Activated naive CD8-positive, alpha-beta T cell treated with anti-CD3 and anti-CD28 coated beads for 36 hours (primary cell): ENCODE measurements at places on chromosomes 4 and X. TPM values are rescaled to one million over a fixed set of nuclear protein-coding genes. Genes with fewer than 3 reads are reported as not detected.

GRCh38 chr4:76803522-76803921, 94.4 kb downstream of the SOWAHB start:
- no peak for DNase-seq

- DNase-seq, result no peak
Measured at GRCh38 chr4:54872261-54872660, 214.5 kb downstream of the KIT start.

DNA sequence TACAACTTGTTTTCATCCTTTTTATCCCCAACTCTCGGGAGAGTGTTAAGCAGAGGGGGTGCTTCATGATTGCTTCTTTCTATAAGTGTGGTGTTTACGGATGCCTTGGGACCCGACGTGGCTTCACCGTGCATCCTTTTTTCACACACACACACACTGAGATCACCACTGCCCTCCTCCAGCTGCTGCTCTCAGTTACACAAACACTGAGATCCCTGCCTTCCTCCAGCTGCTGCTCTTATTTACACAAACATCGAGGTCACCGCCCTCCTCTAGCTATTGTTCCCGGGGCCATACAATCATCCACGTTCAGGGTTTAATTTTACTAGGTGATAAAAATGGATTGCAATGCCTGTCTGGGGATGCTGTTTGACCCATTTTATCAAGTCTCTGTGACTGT, 155.4 kb upstream of the FAM9B start:
- DNase-seq, result no peak

- no peak for DNase-seq
Measured at GRCh38 chr4:15793506-15794363, 15.6 kb downstream of the CD38 start.

GRCh38 chrX:113384628-113385027, 544.0 kb upstream of the AMOT start:
- no peak for DNase-seq

DNA sequence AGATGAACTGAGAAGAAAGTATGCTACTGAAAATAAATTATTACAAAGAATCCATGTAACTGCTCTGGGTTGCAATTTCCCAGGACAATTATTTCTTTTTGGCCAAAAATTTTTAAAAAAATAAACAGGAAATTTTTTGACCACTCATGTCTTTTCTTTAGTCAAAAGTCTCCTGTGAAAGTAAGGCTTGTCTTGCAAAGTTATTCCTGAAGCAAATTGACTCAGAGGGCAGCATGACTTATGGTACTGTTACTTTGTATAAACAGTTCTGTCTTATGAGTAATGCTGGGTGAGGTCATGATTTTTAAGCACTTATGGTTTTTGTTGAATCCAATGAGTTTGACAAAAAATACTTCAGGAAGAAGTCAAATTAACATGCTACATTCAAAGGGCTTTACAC, 292.8 kb upstream of the ARSJ start:
- no peak for DNase-seq

DNA sequence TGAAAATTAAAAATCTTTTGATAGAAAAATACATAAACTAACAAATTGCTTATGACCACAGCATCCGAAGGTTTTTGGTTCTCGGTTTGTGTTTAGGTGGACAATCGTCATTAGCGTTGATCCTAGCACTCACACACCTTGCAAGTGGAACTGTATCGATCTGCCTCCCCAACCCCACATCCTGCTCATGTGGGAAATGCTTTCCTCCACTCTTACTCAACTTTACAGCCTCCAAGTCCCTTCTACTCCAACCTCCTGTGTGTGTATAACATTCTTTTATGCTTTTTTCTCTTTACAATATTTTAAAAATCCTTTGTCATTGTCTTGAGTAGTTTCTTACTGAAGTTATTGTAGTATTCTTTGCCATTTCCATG, 15.6 kb upstream of the TMEM131L start:
- DNase-seq, result no peak

- DNase-seq, result no peak
Measured at GRCh38 chr4:80515496-80515895, 180.0 kb downstream of the CFAP299 start.

GRCh38 chr4:108155373-108155772, 13.4 kb downstream of the LEF1 start:
- DNase-seq, result peak; percentile 43

GRCh38 chr4:183374950-183375555, 52.8 kb upstream of the CLDN24 start:
- DNase-seq, result no peak

DNA sequence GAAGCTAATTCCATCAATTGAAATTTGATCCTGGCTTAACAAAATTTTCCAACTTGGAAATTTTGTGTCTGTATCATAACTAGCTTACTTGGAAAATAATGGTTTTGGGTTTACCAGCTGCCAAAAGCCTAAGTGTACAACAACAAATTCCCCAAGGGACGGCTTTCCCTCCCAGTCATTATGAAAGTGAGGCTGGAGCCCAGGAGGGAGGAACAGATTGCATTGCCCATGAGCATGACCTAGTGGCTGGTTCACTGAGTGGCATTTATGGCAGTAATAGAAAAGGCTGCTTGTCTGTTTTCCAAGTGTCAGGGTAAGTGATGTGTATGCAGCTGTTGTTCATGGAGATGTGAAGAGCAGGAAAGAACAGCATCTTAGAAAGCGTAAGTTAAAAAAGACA, 70.8 kb upstream of the HHIP start:
- no peak for DNase-seq

DNA sequence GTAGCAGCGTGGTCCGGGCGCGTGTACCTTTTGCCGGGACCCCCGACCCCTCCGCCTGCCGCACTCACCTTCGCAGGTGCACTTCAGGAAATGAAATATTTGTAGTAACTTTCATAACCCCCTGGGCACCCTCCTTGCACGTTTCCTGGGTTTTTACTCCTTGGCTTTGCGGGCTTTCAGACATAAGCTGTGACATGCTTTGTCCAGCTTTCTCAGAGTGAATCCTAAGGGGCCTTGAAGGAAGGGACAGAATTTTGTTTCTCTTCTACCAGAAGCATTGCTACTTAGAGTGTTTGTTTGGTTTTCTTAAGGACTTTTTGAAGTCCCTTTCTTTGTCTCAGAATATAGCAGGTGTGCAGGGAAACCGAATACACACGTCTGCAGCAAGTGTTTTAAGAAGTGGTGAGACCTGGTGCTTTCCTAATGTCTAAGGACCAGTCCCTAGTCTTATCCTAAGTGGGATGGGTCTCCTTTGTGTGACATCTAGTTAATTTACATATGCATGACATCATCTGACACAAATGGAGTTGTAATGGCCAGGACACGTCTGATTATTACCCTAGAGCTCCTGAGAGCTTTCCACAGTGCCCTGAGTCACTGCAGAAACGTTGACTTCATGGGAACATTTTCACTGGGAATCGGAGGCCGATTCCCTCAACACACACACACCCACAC, 1.3 kb downstream of the FAM149A start:
- DNase-seq, result peak; percentile 1

DNA sequence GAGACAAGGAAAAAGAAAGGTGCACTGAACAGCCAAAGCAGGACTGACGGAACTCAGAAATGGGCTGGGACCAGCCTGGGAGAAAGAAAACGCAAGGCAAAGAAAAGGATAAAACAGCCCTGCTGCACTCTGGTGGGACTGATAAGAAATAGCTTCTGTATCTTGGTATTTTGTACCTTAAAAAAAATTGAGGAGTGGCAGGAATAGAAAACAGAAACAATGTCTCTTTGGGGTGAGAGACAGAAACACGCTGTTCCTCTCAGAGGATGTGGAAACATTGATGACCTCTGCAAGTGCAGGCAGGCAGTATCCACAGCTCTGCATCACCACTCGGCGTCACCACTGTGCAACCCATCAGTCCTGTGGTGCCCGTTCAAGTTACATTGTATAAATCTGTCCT, 152.5 kb upstream of the SPRY1 start:
- no peak for DNase-seq

The SRPK3 gene
- not detected for total RNA-seq

The SPANXC gene
- not detected for total RNA-seq

The RP2 gene
- 6.5 TPM for total RNA-seq

The CXCR3 gene
- total RNA-seq, result 58.6 TPM

The PF4V1 gene
- not detected for total RNA-seq

The IQSEC2 gene
- 0.20 TPM for total RNA-seq

The DOK7 gene
- not detected for total RNA-seq

The RS1 gene
- total RNA-seq, result not detected

The TMPRSS11F gene
- not detected for total RNA-seq

The ABLIM2 gene
- total RNA-seq, result 0.41 TPM

The TNIP3 gene
- 3.3 TPM for total RNA-seq

The ADGRA3 gene
- 12.0 TPM for total RNA-seq

The FRMD7 gene
- not detected for total RNA-seq

The VCX3A gene
- total RNA-seq, result not detected

The CXCL8 gene
- 0.31 TPM for total RNA-seq

The CT45A5 gene
- total RNA-seq, result not detected

The NOCT gene
- 22.9 TPM for total RNA-seq

The STK26 gene
- total RNA-seq, result 76.4 TPM
